ENCODE measurements at places on chromosomes 5 and 9.
A peak's percentile ranks its signal among the peaks of the same experiment; 100 is the strongest.

- no peak for DNase-seq
Measured at GRCh38 chr5:53543401-53543800, 17.0 kb upstream of the NDUFS4 start.

- no peak for DNase-seq
Measured at GRCh38 chr5:21391506-21391905, 1403.5 kb upstream of the CDH18 start.

GRCh38 chr5:25892211-25892610, 1146.2 kb downstream of the CDH9 start:
- DNase-seq: no peak

GRCh38 chr5:40654377-40654991, 25.2 kb upstream of the PTGER4 start:
- DNase-seq: no peak

DNA sequence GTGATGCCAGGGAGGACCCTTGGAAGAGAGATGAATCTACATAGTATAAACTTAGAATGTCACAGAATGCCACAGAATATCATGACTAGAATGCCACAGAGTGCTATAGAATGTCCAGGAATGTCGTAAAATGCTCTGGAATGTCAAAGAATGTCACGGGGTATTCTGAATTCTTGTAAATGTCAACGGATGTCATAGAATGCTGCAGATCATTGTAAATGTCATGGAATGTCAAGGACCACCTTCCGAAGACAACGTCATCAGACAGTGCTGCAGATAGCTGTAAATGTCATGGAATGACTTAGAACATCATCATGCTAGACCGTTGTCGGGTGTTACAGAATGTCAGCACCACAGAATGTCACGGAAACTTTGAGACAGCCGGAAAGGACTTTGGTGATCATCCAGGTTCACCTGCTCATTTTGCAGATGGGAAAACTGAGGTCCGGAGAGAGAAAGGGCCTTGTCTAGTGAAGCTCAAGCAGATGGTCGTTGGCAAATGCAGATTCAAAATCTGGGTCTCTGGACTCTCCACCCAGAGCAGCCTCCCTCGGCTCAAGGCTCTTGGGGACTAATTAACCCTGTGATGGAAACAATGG, 117.1 kb downstream of the LHX2 start:
- no peak for DNase-seq

DNA sequence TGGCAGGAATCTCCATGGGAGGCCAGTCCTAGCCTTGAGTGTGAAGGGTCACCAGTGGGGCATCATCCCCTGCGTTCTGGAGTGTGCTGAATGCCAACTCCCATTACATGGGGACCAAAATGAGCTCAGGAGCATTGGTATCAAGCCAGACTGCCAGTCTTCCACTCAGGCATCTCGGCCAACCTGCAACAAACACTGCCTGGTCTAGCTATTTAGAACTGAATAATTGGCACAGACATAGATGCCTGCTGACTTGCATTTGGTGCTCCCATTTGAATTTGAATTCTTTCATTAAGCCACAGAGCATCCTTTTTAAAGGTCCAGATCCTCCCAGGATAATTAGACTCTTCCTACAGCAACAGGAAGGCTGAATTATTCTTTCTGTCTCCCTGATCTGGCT, 116.6 kb upstream of the ABCA1 start:
- DNase-seq: no peak

- no peak for DNase-seq
Measured at GRCh38 chr9:7778851-7779600, 20.6 kb downstream of the DMAC1 start.

DNA sequence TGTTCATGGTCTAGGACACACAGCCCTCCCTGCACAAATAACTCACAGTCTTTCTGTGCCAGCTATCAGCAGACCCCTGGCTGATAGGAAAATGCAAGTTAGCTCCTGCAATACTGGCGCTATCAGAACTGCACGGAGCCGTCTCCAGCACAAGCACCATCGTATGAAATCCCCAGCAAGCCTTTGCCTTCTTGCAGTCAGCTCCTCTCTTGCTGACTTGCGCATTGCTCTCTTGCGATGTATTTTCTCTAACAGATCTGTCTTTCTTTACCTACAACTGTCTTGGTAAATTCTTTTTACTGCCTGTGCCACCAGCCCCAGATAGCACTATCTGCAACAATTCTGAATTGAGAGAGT, 25.1 kb upstream of the UGCG start:
- no peak for DNase-seq

GRCh38 chr9:128829477-128830251, at the start of gene SPOUT1:
TSS of gene SPOUT1 (minus strand) at chr9:128829794. CDS start at chr9:128829780, 14 bp downstream.
- peak; percentile 84 for DNase-seq

DNA sequence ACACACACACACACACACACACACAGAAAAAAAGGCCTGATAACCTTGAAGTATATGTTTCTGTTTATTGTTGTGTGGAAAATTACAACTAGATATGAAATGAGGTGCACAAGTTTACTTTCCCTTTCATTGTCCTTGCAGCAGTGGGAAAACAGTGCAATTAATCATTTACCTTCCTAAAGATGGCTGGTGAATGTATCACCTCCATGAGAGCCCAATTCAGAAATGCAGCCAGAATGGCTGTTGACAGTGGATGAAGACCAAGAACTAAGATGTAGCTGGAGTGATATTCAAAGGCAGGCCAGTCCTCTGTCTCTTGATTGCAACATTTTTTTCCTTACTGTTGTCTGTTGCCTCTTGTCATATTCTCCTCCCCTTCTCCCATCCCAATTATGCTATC, 49.6 kb upstream of the EIF4EBP3 start:
- no peak for DNase-seq

GRCh38 chr5:82466986-82467561, 188.9 kb upstream of the RPS23 start:
- no peak for DNase-seq
